SK-N-SH (cell line): ENCODE measurements at places on chromosomes 16 and 17.

DNA sequence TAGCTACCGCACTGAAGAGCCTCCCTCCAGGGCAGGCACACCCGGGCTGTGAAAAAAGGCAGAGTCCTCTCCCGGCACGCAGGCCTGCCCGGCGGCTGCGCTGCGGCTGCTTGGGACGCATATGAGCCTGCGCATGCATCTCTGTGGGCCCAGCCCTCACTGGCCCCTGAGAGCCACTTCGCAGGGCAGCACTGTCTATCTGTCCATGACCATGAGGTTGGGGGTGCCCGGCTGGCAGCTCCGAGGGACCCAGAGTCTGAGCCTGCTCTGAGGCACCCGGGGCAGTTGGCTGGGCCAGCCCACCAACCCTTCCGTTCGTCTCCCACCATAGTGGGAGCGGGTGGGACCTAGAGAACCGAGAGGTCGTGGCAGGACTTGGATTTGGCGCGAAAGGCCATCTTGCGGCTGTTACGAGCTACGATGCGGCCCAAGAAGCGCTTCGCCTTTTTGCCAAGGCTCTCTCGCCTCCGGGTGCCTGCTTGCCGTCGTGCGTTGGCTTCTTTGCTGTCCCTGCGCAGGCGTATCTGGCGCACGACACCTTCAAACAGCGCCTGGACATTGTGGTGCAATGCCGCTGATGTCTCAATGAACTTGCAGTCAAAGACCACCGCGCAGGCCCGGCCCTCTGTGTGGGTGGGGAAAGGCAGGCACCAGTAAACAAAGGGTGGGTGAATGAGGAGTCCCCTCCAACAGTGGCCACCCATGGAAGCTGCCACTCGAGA, 3.2 kb upstream of the CDH16 start:
- no peak for DNase-seq

- DNase-seq, result no peak
These were observed 52.4 kb upstream of the CDH3 start for GRCh38 chr16:68592466-68593337.

- no peak for DNase-seq
These were observed 36.0 kb upstream of the SREBF1 start for GRCh38 chr17:17872547-17873345.

DNA sequence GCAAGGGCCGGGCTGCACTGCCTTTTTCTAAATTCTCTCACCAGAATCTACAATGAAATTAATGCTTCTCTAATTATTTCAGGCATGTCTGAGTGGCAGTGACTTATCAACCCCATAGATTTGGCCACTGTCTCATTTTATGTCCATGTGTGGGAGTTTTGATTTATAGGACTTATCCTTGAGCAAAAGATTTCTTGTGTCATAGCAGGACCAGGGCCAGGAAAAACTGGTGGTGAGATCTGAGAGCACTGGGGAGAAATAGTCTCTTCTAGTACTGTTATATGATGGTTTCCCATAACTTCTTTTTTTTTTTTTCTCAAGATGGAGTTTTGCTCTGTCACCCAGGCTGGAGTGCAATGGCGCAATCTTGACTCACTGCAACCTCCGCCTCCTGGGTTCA, 1.5 kb upstream of the KRT23 start:
- DNase-seq, result no peak

DNA sequence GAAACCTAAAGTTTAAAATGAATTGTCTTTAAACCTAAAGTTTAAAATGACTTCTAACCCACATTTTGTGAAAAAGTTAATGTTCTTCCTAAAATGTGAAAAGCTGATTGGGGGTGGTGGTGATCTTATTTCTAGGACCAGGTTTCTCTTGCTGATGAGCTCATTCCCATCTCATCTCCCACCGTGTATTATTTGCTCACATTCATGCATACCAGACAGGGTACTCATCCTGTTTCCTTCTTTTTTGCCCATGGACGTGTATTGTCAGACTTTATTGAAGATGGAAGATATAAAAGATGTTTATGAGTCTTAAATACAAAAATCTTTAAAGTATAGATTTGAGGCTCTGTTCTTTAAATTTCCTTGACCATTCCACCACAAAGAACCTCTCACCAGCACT, 70.1 kb upstream of the MPHOSPH6 start:
- no peak for DNase-seq

DNA sequence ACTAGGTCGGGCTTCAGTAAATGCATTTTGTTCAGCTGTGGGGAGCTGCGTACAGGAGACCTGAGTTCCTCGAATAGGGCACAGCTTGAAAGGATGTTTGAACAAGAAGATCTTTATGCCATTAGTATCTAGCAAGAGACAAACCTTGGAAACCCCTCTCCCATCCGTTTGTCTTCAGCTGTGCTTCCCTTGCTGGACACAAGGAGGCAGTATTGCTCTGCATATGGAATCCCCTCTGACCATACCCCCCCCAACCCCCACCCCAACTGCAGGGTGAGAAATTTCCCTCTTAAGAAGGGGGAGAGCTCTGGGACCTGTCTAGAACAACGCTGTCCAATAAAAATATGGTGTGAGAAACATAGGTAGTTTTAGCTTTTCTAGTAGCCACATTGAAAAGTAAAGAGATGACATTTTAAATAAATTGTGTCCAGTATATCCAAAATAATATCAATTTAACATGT, 1.6 kb downstream of the MRM1 start:
- DNase-seq, result peak; percentile 88

GRCh38 chr17:8409966-8410882, 12.6 kb upstream of the RNF222 start:
- peak; percentile 80 for DNase-seq

GRCh38 chr16:67283826-67284555, 4.7 kb downstream of the PLEKHG4 start:
- DNase-seq, result no peak

DNA sequence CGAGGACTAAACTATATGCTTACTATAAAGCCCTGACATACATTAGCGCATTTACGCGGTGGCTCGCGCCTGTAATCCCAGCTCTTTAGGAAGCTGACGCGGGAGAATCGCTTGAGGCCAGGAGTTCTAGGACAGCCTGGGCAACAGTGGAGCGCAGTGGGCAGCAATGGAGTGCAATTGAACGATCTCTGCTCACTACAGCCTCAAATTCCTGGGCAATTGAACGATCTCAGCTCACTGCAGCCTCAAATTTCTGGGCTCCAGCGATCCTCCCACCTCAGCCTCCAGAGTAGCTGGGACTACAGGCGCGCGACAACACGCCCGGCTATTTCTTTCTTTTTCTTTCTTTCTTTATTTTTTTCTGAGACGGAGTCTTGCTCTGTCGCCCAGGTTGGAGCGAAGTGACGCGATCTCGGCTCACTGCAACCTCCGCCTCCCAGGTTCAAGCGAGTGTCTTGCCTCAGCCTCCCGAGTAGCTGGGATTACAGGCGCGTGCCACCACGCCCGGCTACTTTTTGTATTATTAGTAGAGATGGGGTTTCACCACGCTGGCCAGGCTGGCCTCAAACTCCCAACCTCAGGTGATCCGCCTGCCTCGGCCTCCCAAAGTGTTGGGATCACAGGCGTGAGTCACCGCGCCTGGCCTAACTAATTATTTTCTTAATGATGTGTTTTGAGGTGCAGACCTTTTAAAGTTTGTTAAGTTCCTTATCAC, 506 bp upstream of the COG7 start:
- no peak for DNase-seq

DNA sequence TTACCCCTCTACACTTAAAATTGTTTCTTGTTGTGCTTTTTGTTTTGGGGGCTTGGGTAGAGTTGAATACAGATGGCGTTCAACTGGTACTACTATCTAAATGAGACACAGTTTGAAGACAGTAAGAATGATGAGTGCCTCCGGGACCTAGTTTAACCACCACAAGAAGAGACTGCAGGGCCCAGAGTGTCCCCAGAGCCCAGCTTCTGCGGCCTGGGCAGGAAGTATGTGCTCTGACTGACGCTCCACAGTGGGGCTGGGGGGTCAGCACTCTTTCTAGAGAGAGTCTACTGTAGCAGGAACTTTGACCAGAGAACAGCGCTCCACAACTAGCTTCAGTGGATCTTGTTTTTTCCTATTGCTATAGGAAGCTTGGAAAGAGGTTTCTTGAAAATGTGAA, 174.0 kb downstream of the VPS53 start:
- no peak for DNase-seq

DNA sequence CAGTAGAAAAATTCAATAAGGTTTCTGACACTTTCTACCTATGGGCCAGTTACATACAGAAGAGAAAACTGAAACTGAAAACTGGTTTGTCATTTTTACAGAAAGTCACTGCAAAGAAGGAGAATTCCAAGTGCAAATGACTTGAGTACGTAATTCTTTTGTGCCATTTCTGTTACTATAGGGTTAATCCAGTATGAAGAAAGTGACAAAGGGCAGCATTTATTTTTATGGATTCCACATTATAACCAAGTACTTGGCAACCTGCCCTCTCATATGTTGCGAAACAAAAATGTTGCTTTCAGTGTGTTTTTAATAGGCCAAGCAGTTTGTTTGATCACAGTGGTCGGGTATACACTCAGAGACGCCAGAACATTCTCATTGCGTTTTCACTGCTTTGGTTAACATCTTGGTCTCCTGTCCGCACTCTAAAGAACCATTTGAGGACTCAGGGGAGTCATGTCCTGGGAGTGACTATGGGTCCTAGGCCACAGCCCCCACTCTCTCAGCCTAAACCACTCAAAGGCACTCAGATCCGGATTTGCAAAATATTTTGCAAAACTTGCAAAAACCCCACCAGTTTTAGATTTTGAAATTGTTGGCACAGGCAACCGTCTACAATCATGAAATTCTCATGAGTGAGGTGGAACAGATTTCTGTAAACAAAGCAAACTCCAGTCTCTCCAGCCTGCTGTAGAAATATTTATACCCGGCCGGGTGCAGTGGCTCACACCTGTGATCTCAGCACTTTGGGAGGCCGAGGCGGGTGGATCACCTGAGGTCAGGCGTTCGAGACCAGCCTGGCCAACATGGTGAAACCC, 15.4 kb upstream of the HELZ start:
- DNase-seq, result no peak

- no peak for DNase-seq
These were observed 259.4 kb upstream of the TBX2 start for GRCh38 chr17:61140081-61140786.

- DNase-seq, result no peak
These were observed 74.1 kb upstream of the MED13 start for GRCh38 chr17:62139141-62139540.

- DNase-seq, result no peak
These were observed 47.6 kb downstream of the SPOP start for GRCh38 chr17:49630113-49630900.

- DNase-seq, result no peak
These were observed 68.9 kb upstream of the MSI2 start for GRCh38 chr17:57187391-57187790.

- DNase-seq, result no peak
These were observed 51.5 kb downstream of the MPRIP start for GRCh38 chr17:17093764-17094163.

DNA sequence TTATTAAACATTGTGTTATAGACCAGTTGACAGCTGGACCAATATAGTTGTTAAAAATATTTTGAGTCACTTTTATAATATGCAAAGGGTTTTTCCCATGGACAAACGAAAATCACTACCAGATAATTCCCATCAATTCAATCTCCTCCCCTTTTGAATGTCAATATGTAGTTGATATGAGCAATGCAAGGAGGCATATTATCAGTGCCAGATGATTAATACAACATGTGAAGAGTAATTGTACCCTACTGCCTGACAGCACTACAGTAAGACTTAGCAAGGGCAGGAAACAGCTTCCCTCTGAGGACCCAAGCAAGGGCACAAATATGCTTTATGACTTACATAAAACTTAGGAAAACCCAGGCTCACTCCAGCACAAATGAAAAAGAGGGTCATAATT, 17.3 kb downstream of the KANSL1 start:
- no peak for DNase-seq

DNA sequence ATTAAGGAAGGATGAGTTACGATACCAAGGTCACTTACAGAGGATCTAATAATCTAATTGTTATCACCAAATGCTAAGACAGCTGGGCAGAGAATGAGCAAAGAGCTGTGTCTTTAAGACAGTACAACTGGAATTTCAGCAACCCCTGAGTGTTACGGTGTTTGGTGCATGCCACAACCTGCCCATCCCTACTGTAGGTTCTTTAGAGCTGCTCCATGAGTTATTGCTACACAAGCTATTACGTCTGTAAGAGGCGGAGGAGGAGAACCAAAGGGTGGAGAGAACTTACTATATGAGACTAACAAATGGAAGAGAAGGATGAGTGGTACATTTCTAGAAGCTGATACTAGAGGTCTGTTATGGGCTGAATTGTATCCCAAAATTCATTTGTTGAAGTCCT, 14.2 kb upstream of the C17orf78 start:
- DNase-seq, result no peak

- peak; percentile 62 for DNase-seq
These were observed 821 bp downstream of the SOCS7 start for GRCh38 chr17:38352245-38353085.

DNA sequence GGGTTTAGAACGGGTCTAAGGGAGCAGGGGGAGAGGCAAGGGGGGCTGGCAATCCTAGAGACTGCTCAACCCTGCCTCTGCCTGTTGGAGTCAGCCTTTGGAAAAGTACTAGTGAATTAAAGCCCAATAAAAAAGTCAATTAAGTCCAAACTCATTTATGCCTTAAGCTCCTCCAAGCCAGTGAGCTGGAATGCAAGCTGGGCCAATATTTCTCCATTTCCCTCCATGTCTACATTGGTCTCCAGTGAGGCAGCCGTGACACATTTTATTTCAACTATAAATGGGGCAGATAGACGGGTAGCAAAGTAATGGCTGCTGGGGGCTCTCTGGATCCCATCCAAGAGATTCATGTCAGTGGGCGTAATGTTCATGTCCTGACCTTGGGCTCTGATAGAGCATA, 144.0 kb downstream of the SPACA3 start:
- DNase-seq, result no peak

GRCh38 chr16:17343028-17343427, 127.7 kb downstream of the XYLT1 start:
- DNase-seq, result no peak

- no peak for DNase-seq
These were observed 1.4 kb downstream of the CCL4L2 start for GRCh38 chr17:36212272-36212605.

DNA sequence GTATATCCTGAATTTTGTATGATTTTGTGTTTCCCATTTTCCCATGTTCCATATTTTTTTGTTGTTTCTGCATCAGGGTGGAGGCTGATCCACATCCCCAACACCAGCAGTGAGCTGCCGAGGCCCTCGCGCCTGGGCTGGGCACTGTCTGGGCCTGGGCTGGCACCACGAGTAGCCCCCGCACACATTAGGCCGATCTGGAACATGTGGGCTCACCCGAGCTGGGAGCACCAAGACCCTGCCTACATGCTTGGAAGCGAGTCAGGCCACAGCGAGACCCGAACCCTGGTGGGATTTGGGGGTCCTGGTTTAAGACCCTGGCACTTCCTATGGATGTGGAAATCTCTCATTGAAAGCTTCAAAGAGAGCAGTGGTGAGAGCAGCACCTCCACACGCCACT, 8.5 kb downstream of the KCTD5 start:
- DNase-seq, result peak; percentile 9

- DNase-seq, result no peak
These were observed 57.9 kb downstream of the GNA13 start for GRCh38 chr17:64998436-64999190.

GRCh38 chr17:13770702-13771101, 169.0 kb upstream of the HS3ST3A1 start:
- no peak for DNase-seq
